ENCODE measurements at places on chromosomes 5 and 9.
A peak's percentile ranks its signal among the peaks of the same experiment; 100 is the strongest.

- no peak for DNase-seq
These were observed 6.0 kb downstream of the OR13D1 start for GRCh38 chr9:104700306-104700705.

- no peak for DNase-seq
These were observed 21.6 kb downstream of the PAEP start for GRCh38 chr9:135582966-135583687.

- no peak for DNase-seq
These were observed 146.6 kb downstream of the RAPGEF6 start for GRCh38 chr5:131488463-131488862.

DNA sequence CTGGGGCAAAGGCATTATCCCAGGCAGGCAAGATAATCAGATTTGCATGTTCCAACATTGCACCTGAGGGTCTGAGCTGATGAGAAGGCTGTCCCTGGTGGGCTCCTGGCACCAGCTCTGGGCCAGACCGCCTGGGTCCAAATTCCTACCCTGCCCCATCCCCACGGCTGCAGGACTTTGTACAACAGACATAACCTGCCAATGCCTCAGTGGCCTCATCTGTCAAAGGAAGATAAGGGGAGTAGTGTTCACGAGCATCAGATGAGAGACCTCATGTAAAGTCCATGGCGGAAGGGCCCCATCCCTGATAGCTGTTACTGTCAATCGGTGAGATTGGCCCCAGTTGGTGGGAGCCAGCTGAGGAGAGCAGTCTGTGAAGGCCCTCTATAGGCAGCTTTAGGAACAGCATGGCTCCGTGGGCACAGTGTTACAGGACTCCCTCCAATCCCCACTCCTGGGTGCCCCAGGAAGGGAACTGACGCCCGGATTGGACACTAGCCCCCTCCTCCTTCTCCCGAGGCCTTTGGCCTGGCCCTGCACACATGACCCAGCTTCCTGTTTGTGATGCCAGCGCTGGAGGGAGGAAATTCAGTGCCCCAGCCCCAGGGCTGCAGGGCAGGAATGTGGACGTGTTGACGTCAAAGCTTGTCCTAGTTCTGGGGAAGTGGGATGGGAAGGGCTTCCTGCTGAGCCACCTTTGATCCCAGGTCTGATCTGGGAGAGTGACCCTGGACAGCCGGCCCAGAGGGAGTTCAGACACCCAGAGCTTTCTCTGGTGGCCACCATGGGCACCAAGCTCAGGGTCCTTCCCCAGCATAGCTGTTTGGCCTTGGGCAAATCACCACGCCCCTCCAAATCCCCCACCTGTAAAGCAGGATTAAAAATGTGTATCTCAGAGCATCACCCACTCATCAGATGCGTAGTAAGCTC is 56.2 kb downstream of the DUSP1 start:
- DNase-seq = peak; percentile 59

- no peak for DNase-seq
These were observed 29.0 kb upstream of the HMCN2 start for GRCh38 chr9:130236436-130236985.

- DNase-seq = no peak
These were observed 80.6 kb upstream of the ZBTB43 start for GRCh38 chr9:126724226-126724625.

- DNase-seq = no peak
These were observed 553 bp upstream of the FOXB2 start for GRCh38 chr9:77018969-77019235.

DNA sequence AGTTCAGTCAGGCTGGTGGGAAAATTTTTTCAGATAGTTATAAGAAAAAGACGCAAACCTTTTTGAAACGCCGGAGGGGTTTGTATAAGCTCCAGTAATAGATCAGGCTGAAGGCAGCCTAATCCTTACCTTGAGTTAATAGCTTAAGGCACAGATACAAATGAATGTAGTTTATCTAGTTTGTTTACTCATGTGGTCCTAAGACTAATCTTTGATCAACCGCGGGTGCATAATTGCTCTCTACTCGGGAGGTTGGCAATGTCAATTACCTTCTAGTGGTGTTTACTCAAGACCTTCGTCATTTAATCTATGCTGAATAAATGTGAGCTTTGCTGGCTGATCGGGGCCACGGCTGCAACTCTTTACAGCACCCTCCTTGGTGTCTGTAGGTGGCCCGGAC is 665 bp upstream of the INSL4 start:
- DNase-seq = no peak

- no peak for DNase-seq
These were observed 97.9 kb downstream of the CDH6 start for GRCh38 chr5:31291323-31291854.

DNA sequence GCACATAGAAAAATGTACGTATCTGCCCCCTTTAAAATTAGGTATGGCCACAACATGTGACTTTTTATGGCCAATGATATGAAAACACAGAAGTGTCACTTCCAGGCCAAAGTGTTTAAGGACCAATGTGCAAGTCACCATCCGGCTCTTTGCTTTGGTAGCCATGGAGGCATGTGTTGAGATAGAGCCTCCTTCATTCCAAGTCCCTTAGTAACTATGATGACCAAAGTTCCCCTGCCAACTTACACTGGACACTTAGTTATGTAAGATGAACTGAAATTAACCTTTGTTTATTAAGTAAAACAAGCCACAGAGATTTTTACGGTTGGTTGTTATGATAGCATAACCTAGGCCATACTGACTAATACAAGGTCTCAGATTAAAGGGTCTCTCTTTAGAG is 51.0 kb downstream of the FBN2 start:
- peak; percentile 57 for DNase-seq

DNA sequence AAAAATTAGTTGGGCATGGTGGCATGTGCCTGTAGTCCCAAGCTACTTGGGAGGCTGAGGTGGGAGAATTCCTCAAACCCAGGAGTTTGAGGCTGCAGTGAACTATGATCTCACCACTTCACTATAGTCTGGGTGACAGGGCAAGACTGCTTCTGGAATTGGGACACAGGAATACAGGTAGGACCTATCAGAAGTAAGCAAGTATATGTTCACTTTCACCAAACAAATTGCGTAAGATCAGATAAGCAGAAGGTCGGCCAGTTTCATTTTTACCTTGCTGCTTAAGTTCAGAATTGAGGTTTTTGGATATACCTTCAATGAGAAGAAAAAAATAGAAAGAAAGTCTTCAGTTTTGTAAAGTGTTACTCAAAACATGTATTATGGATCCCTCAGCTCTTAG is 171.7 kb downstream of the MAT2B start:
- DNase-seq = no peak

DNA sequence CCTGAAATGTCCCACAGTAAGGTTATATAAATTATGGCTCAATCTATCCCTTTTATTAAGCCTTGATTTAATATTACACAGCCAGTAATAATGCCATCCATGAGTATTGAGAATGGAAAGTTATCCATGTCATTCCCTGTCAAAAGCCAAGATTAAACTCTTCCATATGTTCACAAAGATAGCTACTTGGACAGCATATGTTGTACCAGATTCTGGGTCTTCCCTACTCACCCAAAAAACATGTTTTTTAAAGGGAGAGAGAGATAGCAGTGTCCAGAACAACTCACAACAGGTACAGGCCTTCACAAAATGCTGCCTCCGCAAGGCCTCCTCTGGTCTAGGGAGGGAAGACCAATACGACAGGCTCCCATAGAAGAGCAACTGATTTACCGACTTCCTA is 15.4 kb downstream of the CDK5RAP2 start:
- DNase-seq = no peak

DNA sequence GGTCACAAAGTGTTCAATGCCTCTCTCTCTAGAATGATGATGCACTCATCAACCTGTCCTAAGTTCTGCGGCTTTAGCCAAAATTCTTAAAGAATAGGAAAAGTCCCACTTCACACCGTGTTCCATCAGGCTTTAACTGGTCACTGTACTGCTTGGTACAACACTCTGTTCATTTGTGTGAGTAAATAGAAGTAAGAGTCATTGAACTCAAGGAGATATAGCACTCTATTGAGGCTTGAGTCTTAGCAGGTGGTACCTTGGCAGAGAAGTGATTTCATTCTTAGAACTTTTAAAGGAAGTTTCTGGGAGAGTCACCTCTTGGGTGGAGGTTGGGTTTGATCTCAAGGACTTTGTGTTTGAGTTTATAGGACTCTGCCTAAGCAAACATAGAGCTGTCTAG is 92.6 kb downstream of the TENT4A start:
- no peak for DNase-seq

DNA sequence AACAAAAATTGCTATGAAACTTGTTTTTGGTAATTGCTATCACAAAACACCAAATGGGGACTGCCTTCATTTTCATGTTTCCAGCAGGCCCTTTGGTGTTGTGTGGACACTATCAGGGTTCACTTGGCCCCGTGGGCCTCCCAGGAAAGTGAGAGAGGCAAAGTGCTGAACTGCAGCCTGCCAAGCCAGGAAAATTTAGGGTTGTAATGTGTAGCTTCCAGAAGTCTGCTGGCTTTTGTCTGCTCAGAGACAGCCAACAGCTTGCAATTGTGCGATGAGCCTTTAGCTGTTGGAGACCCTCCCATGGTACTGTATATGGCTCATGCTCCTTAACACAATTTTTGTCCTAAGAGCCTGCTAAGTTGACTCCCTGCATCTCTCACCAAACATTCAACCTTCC is 105.7 kb upstream of the EQTN start:
- DNase-seq = no peak

- no peak for DNase-seq
These were observed 30.9 kb downstream of the FABP6 start for GRCh38 chr5:160260006-160260775.

DNA sequence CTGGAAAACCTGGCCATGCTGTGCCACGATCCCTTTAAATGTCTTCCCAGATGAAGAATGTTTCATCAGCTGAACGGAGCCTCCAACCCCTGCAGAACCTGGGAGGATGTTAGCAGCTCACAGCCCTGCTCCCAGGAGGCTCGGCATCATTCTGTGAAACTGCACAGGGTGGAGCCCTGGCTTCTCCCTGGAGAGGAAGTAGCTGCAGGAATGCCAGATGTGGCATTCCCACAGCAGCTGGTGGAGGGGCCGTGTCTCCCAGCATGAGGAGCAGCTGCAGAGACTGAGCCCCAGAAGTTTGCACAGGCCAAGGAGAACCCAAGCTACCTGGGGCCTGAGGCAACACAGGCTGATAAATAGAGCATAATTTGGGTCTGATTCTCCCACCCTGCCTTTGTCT is 165.8 kb upstream of the MAP3K1 start:
- no peak for DNase-seq

DNA sequence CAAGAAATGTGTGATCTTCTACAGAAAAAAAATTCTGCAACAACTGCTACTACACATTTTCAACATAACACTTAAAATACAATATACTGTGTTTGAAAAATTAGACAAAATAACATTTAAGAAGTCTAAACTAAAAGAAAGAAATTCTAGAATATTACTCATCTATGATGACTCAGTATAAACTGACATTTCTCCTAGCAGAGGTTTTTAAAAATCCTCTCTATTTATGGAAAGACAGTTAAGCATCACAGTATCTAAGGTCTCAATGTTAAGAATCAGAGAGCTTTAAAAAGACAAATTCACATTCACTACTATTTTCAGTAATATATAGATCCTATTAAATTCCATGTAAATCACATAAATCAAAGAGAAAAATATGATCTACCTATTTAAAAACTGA is 61.3 kb downstream of the NR2F1-AS1 start:
- no peak for DNase-seq

DNA sequence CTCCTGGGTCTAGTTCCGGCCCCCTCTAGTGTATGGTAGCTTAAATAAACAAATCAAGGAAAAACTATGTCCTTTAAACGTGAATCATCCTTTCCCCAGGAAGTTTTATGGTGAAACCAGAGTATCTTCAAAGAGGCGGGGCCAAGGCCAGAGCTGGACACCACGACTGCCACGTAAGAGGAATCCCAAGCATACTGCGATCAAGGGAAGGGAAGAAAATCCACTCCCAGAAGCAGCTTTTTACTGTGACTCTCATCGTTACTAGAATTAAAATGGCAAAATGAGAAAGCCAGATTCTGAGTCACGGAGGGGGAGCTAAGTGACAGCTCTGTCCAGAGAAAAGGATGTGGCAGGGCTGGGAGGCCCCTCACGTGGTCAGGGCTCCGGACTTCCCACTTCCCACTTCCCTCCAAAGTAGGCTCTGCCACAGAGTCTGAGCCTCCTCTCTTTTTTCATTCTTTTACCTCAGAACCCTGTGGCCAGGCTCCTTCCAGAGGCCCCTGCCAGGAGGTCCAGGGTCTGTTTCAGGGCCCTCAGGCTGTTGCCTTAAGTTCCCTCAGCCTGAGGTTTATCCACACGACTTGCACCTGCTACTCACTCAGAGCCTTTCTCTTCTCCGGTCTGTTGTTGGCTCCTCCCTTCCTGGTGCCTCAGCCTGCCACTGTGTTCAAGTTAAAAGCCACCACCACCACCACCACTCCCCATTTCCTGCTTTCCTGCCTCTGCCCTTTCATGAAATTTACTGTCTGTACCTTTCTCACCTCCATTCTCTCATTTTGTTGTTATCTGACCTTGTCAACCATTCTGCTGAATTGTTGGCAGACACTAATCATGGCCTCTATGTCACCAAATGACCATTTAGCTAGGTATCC is 1.4 kb upstream of the GLRX start:
- DNase-seq = peak; percentile 97

- DNase-seq = no peak
These were observed 26.2 kb upstream of the CTNNAL1 start for GRCh38 chr9:109039539-109039938.

GRCh38 chr9:130680836-130681768 is 12.5 kb upstream of the EXOSC2 start:
- DNase-seq = peak; percentile 87

GRCh38 chr5:36242534-36243485 is 1.1 kb upstream of the NADK2 start:
- DNase-seq = no peak

- DNase-seq = peak; percentile 32
These were observed 297.1 kb upstream of the CD180 start for GRCh38 chr5:67493676-67494075.

DNA sequence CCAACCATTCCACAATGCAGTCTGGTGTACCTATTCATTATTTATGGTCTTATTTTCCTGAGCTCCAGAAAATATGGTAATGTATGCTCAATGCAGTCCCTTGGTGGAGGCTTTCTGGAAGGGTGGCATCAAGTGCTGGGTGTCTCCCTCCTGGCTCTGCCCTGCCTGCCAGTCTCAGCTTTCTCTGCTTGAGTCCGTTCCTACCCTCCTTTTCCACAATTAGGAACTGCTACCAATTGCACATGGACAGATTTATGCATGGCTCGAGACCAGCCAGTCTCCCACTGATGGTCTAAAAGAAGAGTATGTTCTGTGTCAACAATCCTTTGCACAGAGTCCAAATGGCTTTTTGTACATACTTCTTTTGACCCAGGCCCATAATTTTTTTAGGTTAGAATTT is 189.8 kb downstream of the TLE1 start:
- DNase-seq = no peak

GRCh38 chr5:137254119-137255090 is 244.7 kb downstream of the SPOCK1 start:
- peak; percentile 75 for DNase-seq

Data from HFFc6 (cell line).